ENCODE measurements at places on chromosomes 4 and X. TPM values are rescaled to one million over a fixed set of nuclear protein-coding genes. Genes with fewer than 3 reads are reported as not detected.

Gene UCP1
- not detected for total RNA-seq

Gene LDOC1
- 21.5 TPM for total RNA-seq

Gene GCNA
- 0.65 TPM for total RNA-seq

Gene ALG13
- 20.4 TPM for total RNA-seq

Gene CXorf49
- not detected for total RNA-seq

Gene PASD1
- total RNA-seq = not detected

Gene ALAS2
- total RNA-seq = not detected

Gene SMIM31
- not detected for total RNA-seq

Gene CTAG1A
- total RNA-seq = not detected

Gene NAP1L2
- total RNA-seq = under 0.01 TPM

Gene PDE6B
- total RNA-seq = 29.0 TPM

Gene VGLL1
- not detected for total RNA-seq

Gene TKTL1
- total RNA-seq = not detected

Gene ZBED1
- 29.2 TPM for total RNA-seq

Gene IL1RAPL2
- total RNA-seq = not detected

Gene FHDC1
- total RNA-seq = 2.2 TPM

Gene ADH4
- not detected for total RNA-seq

Gene SH2D1A
- total RNA-seq = not detected

Gene WNK3
- total RNA-seq = 1.3 TPM

Gene ASB11
- total RNA-seq = not detected

Gene PIN4
- total RNA-seq = 3.8 TPM

Gene RGN
- 2.7 TPM for total RNA-seq

Gene GNRHR
- total RNA-seq = not detected

Gene MAGEA1
- not detected for total RNA-seq

Gene RASL11B
- 0.76 TPM for total RNA-seq

Gene SMIM10L2A
- 2.3 TPM for total RNA-seq

Gene H2BW2
- total RNA-seq = not detected

Gene NPY2R
- total RNA-seq = not detected

Gene NUP62CL
- total RNA-seq = 1.8 TPM

Gene IGFBP7
- 625 TPM for total RNA-seq

Gene IL2RG
- not detected for total RNA-seq

Gene OTC
- total RNA-seq = not detected

Gene USP17L5
- total RNA-seq = not detected

Gene TMA16
- total RNA-seq = 9.5 TPM

Gene CT45A2
- total RNA-seq = not detected

Gene GPC3
- 3.7 TPM for total RNA-seq

Gene STARD8
- total RNA-seq = 4.1 TPM

Gene ZNF41
- total RNA-seq = 5.1 TPM

Gene FAM13A
- total RNA-seq = 4.9 TPM

Gene CSN3
- total RNA-seq = not detected

Gene PNMA6F
- not detected for total RNA-seq

Gene VCX2
- not detected for total RNA-seq

Gene AKAP4
- total RNA-seq = not detected

Gene TRIM60
- total RNA-seq = not detected

Gene ELF4
- total RNA-seq = 29.0 TPM

Gene GLRA3
- not detected for total RNA-seq

Gene TLL1
- 10.9 TPM for total RNA-seq

Gene THAP6
- 5.1 TPM for total RNA-seq

Gene PLCXD1
- total RNA-seq = 38.1 TPM

Gene MAGIX
- total RNA-seq = 1.8 TPM

Gene PROM1
- 13.9 TPM for total RNA-seq

Gene TRMT10A
- total RNA-seq = 1.9 TPM

Gene F8A2
- total RNA-seq = not detected

Gene NIPAL1
- total RNA-seq = 2.4 TPM

Gene CCSER1
- 0.65 TPM for total RNA-seq

Gene RBM10
- total RNA-seq = 55.9 TPM

Gene CPLX1
- total RNA-seq = 1.8 TPM
